ENCODE measurements at places on chromosomes 6 and 20. TPM values are rescaled to one million over a fixed set of nuclear protein-coding genes. Genes with fewer than 3 reads are reported as not detected.

DNA sequence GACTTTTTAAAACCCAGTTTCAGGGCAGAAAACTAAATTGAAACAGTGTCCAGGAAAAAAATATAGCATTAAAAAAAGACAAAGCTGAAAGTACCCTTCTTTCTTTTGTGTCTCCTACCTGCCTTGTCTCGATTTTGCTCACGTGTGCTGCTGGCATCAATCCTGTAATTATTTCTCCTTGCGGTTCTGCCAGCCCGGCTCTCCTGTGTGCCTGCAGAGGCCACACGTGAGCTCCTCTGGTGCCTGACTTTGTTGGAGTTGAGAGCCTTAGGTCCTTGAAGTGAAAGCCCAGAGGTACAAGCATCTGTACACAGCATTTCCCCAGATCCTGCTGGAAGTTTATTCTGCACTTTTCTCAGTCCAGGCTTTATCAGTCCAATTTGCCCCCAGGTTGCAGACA lies 36.5 kb downstream of the GHRH start:
- no peak for DNase-seq
- H3K36me3 ChIP-seq = peaks cover 76% of the 10 kb centered on the region
- H3K27ac ChIP-seq = no peak overlapping the region
- H3K4me3 ChIP-seq = no peak overlapping the region
- H3K4me1 ChIP-seq = no peaks in the 10 kb centered on the region
- H3K27me3 ChIP-seq = no peaks in the 10 kb centered on the region

- DNase-seq = no peak
- no peaks in the 10 kb centered on the region for H3K27me3 ChIP-seq
- H3K4me1 ChIP-seq = peaks cover 47% of the 10 kb centered on the region
- H3K27ac ChIP-seq = no peak overlapping the region
- no peak overlapping the region for H3K4me3 ChIP-seq
- no peaks in the 10 kb centered on the region for H3K36me3 ChIP-seq
Measured at GRCh38 chr6:112037783-112038216, 16.1 kb upstream of the CCN6 start.

Gene TIAM2
- 1.1 TPM for polyA plus RNA-seq

DNA sequence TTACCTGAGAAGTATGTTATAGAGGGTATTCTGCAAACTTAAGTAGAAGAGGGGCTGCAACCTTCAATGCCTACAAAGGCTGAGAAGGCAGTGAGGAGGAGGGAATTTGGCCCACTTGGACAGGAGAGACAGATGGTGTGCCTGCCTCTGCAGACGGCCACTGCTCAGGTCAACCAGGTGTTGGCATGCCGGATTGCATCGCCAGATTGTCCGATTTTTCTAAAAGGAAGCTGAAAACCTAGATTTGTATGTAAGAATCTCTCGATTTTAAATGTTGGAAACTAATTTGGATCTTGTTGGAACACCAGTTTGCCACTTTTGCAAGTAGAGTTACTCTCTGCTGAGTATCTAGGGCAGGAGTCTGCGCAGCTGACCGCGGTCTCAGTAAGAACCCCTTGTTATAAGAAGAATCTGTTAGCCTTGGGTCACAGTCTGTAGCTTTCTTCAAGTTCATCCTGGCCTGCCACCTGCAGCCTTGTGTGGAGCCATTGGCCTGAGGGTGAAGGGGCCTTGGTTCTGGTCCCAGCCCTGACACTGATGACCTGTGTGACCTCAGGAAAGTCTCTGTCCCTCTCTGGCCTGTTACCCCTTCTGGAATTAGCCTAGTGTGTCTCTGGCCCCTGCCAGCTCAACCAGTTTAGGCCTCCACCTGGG lies 54.4 kb downstream of the TGM2 start:
- H3K36me3 ChIP-seq = no peaks in the 10 kb centered on the region
- no peaks in the 10 kb centered on the region for H3K4me1 ChIP-seq
- no peak overlapping the region for H3K4me3 ChIP-seq
- H3K27me3 ChIP-seq = no peaks in the 10 kb centered on the region
- DNase-seq = no peak

- no peaks in the 10 kb centered on the region for H3K36me3 ChIP-seq
- no peaks in the 10 kb centered on the region for H3K27me3 ChIP-seq
Measured at GRCh38 chr6:79946272-79947190, 822 bp downstream of the ELOVL4 start.

- H3K27me3 ChIP-seq = no peaks in the 10 kb centered on the region
- H3K4me3 ChIP-seq = no peak overlapping the region
- DNase-seq = no peak
- peaks cover 10% of the 10 kb centered on the region for H3K36me3 ChIP-seq
- H3K4me1 ChIP-seq = no peaks in the 10 kb centered on the region
Measured at GRCh38 chr20:3276680-3277015, 37.7 kb upstream of the SLC4A11 start.

DNA sequence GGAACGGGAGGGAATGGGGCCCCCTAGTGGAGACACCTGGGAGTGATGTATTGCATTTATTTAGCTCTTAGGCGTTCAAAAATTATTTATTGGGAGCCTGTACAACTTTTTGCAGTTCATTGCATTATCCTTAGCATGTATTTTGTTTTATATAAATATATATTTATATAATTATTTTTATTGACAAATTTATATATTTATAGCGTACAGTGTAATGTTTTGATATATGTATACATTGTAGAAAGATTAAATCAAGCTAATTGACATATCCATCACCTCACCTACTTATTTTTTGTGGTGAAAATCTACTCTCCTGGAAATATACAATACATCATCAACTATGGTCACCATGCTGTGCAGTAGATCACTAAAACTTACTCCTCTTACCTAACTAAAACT lies 975 bp downstream of the SIRT5 start:
- H3K27ac ChIP-seq = peak overlapping the region; percentile 83
- DNase-seq = no peak
- H3K27me3 ChIP-seq = no peaks in the 10 kb centered on the region
- peaks cover 10% of the 10 kb centered on the region for H3K4me1 ChIP-seq
- H3K36me3 ChIP-seq = no peaks in the 10 kb centered on the region

Gene BTNL2
- polyA plus RNA-seq = not detected

Gene MMUT
- 10.2 TPM for polyA plus RNA-seq

GRCh38 chr6:25962149-25963127 lies at the start of gene TRIM38:
Gene TRIM38 (plus strand): TSS chr6:25962802. CDS start chr6:25966523, 3,721 bp downstream.
- H3K4me1 ChIP-seq = peaks cover 80% of the 10 kb centered on the region
- H3K27ac ChIP-seq = peak within 1 kb of the TSS; percentile 94
- DNase-seq = peak; percentile 83

Gene GJA10
- polyA plus RNA-seq = not detected

Gene PRR18
- not detected for polyA plus RNA-seq

DNA sequence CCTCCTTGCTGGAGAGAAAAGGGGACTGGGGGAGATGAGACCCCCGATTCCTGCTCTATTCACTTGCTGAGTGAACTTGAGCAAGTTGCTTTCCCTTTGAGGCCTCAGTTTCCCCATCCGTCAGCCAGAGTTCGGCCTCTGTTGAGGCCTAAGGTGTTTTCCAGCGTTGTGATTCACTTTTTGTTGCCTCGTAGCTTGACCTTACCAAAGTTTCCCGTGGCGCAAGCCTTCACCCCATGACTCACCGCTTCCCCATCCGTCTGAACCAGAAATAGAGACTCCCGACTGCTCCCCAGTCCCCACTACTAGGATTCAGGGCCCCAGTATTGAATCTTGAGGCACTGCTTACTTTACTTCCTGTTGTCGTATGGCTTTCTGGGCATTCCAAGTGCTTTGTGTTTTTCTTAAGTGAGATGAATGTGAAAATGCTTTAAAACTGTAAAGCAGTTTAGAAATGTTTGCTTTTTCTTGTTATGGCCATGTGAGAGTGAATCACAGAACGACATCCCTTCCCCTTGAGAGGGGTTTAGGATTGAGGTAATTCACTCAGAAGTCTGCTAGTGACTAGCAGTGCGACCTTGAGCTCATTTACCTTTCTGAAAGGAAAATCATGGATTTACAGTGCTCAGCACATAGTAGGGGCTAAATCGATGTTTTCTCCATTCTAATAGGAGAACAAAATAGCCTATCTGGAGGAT lies 1.2 kb downstream of the CHMP4B start:
- DNase-seq = peak; percentile 18
- peak overlapping the region; percentile 82 for H3K4me3 ChIP-seq
- no peaks in the 10 kb centered on the region for H3K36me3 ChIP-seq
- H3K27me3 ChIP-seq = no peaks in the 10 kb centered on the region
- peak overlapping the region; percentile 85 for H3K27ac ChIP-seq

DNA sequence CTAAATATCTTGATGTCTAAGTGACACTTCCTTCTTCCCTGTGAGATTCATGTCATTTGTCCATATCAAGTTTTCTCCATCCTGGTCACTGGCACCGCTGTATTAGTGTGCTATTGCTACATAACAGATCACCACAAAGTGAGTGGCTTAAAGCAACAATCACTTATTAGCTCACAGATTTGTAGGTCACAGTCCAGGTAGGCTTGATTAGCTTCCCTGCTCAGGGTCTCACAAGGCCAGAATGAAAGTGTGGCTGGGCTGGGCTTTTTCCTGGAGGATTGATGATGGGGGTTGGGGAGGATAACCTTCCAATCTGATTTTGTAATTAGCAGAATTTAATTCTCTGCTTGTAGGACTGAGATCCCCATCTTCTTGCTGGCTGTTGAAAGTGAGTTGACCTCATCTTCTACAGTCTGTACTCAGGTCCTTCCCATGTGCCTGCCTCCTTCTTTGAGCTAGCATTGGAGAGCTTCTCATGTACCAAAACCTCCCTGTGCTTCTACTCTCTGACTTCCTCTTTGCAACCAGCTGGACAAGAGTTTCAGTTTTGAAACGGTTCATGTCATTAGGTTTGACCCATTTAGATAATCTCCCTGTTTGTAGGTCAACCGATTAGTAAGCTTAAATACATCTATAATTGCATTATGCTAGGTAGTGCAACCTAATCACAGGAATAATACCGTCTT lies 152.4 kb upstream of the MAN1A1 start:
- DNase-seq = no peak
- no peaks in the 10 kb centered on the region for H3K36me3 ChIP-seq

Gene TMEM217
- polyA plus RNA-seq = 0.44 TPM

- no peak overlapping the region for H3K27ac ChIP-seq
- no peaks in the 10 kb centered on the region for H3K4me1 ChIP-seq
- no peaks in the 10 kb centered on the region for H3K36me3 ChIP-seq
- no peaks in the 10 kb centered on the region for H3K27me3 ChIP-seq
Measured at GRCh38 chr6:163180874-163181541, 233.5 kb upstream of the QKI start.

DNA sequence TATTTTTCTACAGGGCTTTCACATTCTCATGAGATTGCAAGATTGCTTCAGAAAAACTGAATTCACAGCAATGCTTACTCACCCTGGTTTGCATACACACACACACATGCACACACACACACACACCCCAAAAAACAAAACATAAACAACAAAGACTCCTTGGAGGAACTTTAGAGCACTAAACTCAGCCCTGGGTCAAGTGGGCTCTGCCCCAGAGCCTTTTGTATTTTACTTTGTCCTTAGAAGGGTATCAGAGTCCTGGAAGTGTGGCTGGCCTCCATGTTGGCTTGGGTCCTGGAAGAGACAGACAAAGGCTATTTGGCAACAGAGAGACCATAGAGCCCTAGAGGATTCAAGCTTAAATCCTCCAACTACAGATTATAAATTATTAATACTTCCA lies 8.0 kb upstream of the CST9 start:
- DNase-seq = no peak
- H3K36me3 ChIP-seq = no peaks in the 10 kb centered on the region
- no peak overlapping the region for H3K4me3 ChIP-seq
- H3K27ac ChIP-seq = no peak overlapping the region
- H3K27me3 ChIP-seq = no peaks in the 10 kb centered on the region
- H3K4me1 ChIP-seq = no peaks in the 10 kb centered on the region

DNA sequence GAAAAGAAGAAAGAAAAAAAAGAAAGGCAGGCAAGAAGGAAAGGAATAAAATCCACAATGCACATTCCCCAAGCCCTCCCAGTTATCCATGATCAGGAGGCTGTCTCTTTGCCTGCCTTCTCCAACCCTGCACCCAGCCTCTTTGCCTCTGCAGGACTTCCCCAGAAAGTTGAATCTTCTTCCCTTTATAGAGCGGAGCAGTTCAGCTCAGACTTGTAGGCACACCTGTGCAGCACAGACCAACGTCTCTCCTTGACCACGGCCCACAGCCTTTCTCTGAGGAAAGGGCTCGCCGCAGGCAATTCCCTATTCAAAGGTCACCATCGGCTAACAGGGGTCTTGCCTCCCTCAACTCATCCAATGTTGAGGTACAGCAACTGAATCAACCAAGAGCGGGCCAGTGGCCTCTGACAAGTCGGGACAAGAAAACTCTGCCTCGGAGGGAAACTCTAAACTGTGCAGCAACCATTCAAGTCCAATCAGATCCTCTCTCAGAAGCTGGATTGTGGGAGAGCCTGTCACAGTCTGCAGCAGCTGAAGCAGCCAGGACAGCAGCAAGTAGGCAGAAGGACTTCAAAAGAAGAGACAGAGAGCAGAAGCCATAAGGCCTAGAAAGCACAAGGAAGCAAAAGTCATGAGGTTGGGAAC lies 529.2 kb upstream of the JARID2 start:
- H3K27me3 ChIP-seq = no peaks in the 10 kb centered on the region
- no peak overlapping the region for H3K27ac ChIP-seq
- DNase-seq = no peak
- no peaks in the 10 kb centered on the region for H3K36me3 ChIP-seq
- no peak overlapping the region for H3K4me3 ChIP-seq
- H3K4me1 ChIP-seq = peaks cover 14% of the 10 kb centered on the region

- no peaks in the 10 kb centered on the region for H3K27me3 ChIP-seq
Measured at GRCh38 chr6:105536961-105537360, 134.1 kb upstream of the PREP start.

Gene SSTR4
- polyA plus RNA-seq = not detected

DNA sequence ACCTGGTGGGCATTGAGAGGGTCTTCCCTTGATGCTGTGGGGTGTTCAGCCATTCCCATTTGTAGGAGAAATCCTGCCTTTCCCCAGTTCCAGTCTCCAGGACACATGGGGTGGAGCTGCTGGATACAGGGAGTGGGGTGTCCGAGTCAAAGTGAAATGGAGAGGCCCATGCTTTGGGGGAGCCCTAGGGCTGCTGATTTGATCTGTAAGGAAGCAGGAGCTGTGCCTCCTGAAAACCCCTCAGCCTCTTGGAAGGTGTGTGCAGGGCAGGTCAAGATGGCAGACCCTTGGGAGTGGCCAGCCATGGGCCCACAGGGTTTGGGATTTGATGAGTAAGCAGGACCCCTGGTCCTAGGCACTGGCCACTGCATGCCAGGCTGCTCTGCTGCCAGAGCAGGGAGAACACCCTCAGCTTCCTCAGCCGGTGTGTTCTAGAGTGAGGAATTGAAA lies 82.0 kb downstream of the SERAC1 start:
- peaks cover 18% of the 10 kb centered on the region for H3K36me3 ChIP-seq
- no peak overlapping the region for H3K27ac ChIP-seq
- no peaks in the 10 kb centered on the region for H3K27me3 ChIP-seq
- H3K4me1 ChIP-seq = no peaks in the 10 kb centered on the region

Gene MYB
- 1.3 TPM for polyA plus RNA-seq

Gene CUTA
- 451 TPM for polyA plus RNA-seq

- DNase-seq = no peak
- H3K4me3 ChIP-seq = no peak overlapping the region
- H3K4me1 ChIP-seq = no peaks in the 10 kb centered on the region
- H3K27ac ChIP-seq = no peak overlapping the region
Measured at GRCh38 chr20:16942756-16943155, 194.6 kb downstream of the OTOR start.

DNA sequence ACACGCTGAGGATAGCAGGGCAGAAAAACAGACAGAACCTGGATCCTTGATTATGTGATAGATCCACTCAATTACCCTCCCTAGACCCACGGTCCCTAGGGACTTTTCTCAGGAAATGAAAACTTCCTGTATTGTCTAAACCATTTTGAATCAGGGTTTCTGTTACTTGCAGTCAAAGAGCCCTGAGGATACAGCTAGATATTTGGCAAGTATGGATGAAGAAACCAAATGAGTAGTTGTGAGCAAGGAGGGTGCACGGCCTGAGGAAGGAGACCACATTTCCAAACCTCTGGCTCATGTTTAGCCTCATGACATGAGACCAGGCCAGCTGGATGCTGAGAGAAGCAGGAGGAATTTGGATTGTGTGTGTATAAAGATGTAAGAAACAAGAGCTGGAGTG lies 91.6 kb downstream of the MRPL14 start:
- no peak overlapping the region for H3K27ac ChIP-seq
- H3K4me1 ChIP-seq = no peaks in the 10 kb centered on the region
- H3K36me3 ChIP-seq = no peaks in the 10 kb centered on the region
- no peaks in the 10 kb centered on the region for H3K27me3 ChIP-seq

All from CD8-positive, alpha-beta memory T cell (primary cell).